ENCODE measurements at places on chromosomes 12 and 14.
A peak's percentile ranks its signal among the peaks of the same experiment; 100 is the strongest.

DNA sequence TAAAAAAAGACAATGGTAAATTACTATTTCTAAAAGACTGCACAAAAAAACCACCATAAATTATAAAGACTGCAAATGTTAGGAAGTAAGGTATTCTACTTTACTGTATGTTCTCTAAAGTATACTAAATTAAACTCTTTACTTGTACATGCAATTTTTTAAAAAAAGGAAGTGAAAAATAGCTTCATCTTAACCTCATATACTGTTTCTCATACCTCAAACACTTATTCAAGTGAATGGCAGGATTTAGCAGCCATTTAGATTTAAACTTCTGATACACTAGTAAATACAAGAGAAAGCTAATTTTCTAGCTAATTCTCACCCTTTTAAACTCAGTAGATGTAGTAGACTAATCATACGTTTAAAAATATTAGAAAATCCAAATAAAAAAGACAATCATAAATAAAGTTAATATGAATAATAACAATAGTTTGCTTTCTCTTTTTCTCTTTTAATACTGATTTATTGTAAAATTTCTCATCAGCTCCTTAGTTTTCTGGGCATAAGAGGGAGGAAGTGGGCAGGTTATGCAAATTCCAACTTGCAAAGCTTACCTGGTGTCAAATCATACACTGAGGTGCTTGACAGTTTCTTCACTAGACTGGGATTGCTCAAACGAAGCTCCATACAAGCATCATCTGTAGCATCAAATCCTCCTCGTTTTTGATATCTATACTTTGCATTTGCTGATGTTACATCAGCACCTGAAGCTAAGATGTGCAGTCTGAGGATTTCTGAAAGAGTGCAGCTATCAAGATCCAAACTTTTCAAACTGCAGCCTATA lies 71.0 kb upstream of the CFL2 start:
- no peak for DNase-seq

GRCh38 chr12:106213662-106214061 lies 34.2 kb downstream of the CKAP4 start:
- DNase-seq = no peak

- DNase-seq = peak; percentile 72
Measured at GRCh38 chr14:85402569-85403162, 127.3 kb upstream of the FLRT2 start.

GRCh38 chr12:9051158-9051550 lies 61.8 kb downstream of the KLRG1 start:
- no peak for DNase-seq

DNA sequence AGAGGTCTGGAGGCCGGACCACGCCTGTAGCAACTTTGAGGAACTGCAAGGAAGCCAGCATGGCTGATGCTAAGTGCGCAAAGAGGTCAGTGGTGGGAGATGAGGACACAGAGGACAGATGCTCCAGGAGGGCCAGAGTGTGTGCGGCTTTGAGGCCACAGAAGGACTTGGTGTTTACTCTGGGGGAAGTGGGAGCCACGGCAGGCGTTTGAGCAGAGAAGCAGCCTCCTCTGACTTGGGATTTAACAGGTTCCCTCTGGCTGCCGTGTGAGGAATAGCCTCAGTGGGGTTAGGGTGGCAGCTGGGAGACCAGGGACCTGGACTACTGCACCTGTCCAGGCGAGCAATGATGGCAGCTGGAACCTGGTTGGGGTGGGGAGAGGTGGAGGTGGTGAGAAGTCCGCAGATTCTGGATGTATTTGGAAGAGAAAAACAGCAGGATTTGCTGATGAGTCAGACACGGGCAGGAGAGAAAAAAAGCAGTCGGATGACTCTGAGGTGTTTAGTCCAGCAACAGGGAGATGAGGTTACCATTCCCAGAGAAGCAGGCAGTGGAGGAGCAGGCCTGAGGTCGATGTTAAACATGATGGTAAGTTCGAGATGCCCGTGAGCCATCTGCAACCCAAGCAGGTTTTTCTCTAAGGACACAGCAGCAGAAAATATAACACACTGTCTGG lies 143.5 kb downstream of the SCARB1 start:
- peak; percentile 85 for DNase-seq

DNA sequence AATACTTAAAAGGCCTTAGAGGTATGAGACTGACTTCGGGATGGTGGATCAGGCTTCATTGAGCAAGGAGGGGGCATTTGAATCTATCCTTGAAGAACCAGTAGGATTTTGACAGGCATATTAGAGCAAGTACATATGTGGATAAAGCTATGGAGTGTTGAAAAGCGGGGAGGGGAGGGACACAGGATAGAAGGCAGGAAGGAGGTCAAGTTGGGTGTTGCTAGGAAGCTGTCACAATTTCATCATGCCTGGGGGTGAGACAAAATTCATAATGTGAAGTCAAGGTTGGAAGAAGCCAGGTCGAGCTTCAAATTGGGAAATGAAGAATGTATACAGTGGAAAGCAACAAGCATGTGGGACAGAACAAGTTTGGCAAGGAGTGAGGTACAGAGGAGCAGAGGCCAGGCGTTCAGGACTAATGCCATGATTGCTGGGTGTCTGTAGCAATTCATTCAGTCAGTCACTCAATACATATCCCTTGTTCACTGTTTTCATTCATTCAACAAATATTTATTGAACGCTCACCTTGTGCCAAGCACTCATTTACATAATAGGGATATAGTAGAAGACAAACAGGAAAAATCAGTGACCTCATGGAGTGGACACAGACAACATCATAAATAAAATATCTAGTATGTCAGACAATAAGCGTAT lies 58.3 kb upstream of the LTA4H start:
- no peak for DNase-seq

DNA sequence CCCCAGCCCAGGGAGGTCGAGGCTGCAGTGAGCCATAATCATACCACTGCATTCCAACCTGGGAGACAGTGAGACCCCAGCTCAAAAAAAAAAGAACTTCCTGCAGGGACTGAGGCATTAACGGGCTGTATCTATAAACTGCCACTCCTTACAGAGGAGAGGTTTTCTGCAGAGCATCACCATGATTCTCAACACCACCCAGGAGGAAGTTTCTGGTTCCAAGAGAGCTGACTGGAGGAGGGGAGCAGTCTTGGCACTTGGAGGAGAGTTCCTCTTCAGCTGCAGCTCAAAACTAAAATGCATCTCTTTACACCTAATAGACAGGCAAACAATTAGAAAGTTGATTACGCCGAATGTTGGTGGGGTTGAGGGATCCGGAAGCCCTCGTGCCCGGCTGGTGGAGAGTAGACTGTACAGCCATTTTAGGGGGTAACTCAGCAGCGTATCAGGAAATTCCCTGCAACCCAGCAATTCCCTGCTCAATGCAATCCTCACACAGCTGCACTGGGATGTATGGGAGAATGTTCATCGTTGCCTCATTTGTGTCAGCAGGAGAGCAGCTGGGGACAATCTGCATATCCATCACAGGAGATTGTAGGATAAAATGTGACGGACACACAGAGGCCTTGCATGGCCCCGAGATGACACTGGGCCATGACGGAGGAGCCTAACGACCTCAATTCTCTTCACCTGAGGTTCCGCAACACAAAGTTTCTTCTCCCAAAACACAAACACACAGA lies 36.6 kb downstream of the ACTN1 start:
- DNase-seq = no peak

GRCh38 chr14:93331002-93331727 lies 1.7 kb downstream of the BTBD7 start:
- peak; percentile 94 for DNase-seq

DNA sequence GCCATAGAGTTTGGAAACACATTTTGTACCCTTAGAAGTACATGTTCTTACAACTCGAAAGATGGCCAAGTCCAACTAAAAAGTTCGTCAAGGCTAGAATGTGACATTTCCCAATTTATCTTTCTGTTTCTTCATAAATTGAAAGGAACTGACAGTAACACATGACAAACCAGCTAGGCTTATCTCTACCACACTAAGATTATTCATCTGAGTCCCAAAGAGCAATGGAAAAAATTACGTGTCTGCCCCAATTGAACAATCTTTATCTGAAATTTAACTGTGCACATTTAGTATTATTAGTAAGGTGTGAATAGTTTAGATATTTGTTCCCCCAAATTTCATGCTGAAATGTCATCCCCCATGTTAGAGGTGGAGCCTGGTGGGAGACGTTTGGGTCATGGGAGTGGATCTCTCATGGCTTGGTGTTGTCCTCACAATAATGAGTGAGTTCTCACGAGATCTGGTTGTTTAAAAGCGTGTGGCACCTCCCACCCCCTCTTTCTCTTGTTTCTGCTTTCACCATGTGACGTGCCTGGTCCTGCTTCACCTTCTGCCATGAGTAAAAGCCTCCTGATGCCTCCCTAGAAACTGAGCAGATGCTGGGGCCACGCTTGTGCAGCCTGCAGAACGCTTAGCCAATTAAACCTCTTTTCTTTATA lies 13.3 kb downstream of the CPM start:
- no peak for DNase-seq

DNA sequence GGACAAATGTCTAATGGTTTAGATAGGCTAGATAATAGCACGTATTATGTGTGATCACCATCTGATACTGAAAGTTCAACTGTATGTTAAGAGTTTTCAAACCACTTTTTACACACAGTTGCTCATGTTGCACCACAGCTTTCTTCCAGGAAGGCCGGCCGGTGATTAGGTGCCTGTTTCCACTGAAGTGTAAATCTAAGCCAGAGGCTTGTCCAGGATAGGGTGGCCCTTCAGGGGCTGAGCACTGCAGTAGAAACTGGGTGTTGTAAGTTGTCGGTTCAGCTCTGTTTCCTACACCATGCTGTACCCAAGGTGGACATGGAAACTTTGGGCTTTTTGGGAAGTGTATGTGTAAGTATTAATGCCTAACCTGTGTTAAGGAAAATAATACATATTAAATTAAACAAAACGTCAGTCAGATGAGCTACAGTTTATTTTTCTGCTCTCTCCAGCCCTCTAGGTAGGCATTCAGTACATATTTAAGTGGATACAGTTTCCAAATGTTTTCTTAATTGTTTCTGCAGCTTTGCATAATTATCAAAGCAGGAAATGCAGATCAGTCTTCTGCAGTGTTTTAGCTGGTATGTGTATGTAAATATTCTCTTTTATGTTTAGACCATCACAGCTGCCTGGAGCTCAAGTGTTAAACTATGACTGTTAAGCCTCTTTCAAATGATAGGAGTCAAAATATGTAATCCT lies 30.9 kb downstream of the TDP1 start:
- no peak for DNase-seq

GRCh38 chr12:13030541-13031291 lies 13.5 kb upstream of the FAM234B start:
- DNase-seq = no peak

- DNase-seq = no peak
Measured at GRCh38 chr12:112165624-112166023, 40.3 kb downstream of the TRAFD1 start.
